Activated CD4-positive, alpha-beta T cell treated with anti-CD3 and anti-CD28 coated beads, Interleukin-2, Interleukin-4, amounts not matched to agents 100 ng/mL and 50 ng/mL, durations not matched to agents 16 hours and 8 hours (primary cell): ENCODE measurements at places on chromosomes 6 and 20.
A peak's percentile ranks its signal among the peaks of the same experiment; 100 is the strongest.

GRCh38 chr6:149031859-149032598, 285.2 kb downstream of the UST start:
- DNase-seq: peak; percentile 85

DNA sequence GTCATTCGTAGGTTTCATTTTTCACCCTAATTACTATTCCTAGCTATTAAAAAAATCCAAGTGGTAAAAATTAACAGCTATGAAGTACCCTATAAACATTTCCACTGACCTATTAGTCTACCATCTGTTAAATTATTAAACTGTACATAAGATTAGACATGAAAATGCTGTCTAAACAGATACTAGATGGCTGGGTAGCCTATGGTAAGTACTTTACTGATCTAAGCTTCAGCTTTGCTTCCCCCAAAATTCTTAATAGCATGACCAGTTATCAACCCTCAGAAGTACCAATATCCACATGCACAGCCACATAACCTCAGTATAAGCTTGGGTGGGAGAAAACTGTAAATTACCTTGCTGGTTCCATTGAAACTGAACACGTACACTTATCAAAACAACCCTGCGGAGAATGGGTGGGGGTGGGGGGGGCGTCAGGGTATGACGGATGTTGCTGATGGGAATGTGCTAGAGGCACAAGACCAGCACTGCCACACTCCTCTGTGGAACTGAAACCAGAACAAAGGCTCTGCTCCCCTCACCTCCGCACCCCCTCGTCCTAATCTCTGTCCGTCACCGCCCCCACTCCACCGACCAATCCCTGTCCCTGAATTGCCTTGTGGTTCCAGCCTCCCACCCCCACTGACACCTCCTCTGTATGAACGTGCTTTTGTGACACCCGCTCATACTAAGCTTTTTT, 45.3 kb downstream of the B4GALT5 start:
- DNase-seq: peak; percentile 69

DNA sequence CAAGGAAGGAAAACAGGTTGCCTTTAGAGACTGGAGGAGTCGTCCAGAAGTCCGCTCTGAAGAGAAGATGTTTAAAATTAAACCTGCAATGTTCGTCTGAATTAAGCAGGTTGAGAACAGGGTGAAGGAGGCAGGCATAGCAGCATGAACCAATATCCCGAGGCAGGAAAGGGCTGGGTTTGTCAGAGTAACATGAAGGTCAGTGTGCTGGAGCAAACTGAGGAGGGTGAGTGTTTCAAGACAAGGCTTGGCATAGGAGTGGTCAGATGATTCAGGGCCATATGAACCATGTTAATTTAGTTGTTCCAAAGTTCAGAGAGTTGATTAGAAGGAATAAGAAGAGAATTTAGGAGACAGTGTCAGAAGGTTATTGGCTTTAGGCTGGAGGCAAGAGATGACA, 93.3 kb downstream of the UTRN start:
- DNase-seq: no peak

DNA sequence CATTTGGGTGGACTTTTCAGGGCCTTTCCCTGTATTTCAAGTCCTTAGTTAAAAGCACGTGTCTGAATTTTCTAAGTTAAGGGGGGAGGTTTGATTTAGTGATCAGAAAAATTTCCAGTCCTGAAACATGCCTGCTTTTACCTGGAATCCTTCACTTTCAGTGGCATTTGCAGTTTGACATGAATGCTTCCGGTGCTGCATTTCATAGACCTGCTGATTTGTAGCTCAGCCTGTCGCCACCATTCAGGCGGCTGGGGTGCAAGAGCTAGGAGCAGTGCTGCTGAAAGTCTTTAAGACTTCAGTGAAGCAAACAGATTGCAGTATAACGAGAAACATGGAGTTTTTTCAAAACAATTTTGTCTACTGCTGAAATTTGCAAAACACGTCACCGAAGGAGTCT, 14.0 kb downstream of the RPS6KA2 start:
- no peak for DNase-seq

DNA sequence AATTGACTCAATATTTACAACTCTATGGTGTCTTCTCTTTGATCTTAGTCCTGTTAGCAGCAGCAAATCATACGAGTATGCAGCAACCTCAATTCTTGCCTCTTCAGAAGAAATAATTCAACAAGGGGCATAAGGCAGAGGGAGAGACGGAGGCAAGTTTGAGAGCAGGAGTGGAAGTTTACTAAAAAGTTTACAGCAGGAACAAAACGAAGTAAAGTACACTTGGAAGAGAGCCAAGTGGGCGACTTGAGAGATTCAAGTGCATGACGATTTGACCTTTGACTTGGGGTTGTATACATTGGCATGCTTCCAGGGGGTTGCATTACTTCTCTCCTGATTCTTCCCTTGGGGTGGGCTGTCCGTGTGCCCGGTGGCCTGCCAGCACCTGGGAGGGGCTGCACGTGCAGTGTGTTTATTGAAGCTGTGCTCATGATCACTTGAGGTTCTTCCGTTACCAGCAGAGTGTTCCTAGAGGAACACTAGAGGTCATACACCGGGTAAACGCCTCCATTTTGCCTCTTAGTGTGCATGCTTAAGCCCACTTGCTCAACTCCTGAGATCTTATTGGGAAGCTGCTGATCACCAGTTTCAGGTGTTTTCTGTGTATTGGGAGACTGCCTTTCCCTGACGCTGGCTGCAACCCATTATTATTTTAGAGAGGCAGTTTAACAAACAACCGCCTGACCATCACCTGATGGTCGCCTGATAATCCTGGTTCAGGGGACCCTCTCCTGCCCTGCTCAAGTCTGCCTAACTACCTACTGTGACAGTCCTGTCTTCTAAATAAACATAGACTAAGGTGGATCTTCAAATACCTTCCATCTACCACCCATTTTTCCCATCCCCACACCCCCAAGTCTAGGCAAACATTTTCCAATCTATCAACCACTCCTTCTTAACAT, 172.4 kb upstream of the MYLIP start:
- DNase-seq: no peak

- DNase-seq: no peak
Measured at GRCh38 chr6:16504609-16505008, 256.7 kb downstream of the ATXN1 start.

DNA sequence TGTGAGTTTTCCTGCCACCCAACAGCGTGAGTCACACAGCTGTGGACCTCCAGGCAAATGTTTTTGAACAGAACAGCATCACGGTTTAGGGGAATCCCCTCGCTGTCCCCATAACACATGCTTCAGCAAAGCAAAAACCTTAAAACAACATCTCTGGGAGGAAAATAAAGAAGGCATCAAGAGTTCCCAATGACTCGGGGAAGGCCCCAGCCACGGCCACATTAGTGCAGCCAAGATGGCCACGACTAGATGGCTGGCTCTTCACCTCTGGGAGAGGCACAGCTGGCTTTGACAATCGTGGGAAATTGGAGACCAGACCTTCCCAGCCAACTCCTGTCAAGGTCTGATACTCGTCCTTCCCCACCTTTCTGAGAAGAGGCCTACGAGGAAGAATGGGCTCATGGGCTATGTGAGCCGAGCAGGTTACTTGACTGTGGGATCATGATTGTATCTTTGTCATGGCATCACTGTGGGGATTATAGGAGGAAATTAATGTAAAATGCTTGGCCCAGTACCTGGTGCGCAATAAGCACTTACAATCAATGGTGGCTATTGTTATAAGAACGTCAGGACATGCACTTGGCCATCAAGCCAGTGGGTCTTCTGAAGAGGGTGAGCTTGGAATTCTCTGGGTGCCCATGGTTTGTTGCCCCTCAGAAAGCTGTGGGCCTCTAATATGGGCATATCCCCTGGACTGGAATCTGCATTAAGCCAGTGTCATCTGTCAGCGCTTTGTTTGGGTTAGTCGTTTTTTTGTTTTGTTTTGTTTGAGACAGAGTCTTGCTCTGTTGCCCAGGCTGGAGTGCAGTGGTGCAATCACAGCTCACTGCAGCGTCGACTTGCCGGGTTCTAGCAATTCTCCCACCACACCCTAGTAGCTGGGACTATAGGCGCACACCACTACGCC, 43.6 kb downstream of the FGD2 start:
- DNase-seq: peak; percentile 90

DNA sequence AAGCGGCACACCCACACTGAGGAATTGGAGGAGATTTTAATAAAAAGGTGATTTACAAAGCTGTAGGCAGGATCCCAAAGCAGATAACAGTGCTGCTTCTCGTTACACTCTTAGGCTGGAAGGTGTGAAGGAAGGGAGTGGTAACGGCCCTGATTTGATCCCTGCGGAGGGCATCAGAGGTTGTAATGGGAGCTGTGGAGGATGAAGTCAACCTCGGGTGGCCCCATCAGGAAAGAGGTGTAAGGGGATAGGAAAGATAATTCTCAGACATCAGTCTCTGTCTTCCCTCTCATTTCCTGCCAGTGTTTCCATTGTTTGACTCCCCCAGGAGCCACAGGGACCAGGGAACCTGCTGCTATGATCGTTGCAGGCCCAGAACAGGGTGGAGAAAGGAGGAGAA, 245.7 kb upstream of the NOX3 start:
- DNase-seq: no peak

DNA sequence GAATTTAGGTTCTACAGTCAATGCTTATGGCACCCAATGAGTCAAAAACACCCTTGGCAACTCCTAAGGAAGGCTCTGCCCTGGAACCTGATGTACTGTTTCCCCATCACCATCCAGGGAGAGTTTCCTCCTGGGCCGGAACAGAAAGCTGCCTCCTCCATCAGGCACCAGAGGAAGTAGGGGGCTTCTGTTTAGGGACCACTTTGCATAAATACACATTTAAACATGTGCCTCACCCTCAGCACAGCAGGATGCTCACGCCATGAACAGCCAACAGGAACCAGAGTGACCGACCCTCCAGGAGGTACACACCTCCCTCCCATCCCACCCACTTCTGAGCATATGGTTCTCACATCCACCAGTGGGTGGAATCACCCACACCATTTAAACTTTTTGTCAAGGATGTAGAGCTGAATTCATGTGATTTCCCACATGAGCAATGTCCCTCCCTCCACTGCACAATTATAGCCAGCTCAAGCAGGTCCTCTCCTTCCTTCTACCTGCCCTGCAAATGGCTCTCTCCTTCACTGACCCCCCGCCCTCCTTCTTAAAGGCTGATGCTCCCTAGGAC, 14.8 kb downstream of the DDRGK1 start:
- DNase-seq: no peak

GRCh38 chr6:83958241-83958685, 75.3 kb upstream of the MRAP2 start:
- DNase-seq: no peak
